ENCODE measurements at places on chromosomes 1 and 21.

DNA sequence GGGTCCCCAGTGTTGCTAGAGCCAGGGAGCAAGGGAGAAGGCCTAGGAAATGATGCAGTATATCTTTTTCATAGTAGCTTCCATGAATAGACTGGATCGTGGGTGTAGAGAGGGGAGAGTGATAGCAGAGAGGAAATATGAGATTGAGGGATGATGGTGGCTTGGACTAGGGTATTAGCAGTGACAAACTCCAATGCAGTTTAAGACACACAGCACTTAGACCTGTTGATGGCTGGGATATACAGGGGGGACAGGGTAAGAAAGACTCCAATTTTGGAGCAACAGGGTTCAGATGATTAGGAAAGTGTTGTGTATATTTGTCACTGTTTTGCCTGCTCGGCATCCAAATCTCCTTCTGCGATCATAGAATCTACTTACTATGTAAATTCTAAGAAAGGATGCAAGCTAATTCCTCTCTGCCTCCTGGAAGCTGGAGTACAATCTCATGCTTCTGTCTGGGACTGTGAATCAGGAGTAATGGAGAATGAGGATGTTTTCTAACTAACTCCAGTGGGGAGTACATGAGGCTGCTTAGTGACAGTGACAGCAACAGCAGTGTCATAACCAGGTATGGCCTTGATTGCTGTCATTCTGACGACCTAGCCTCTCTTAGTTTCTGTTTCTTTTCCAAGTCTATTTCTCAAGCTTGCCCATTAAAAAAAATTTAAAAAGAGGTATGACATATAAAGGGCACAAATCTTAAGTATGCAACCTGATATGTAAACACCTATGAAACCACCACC is 47.5 kb downstream of the SYDE2 start:
- DNase-seq: no peak

- no peak for DNase-seq
Measured at GRCh38 chr1:241610056-241610815, 29.9 kb downstream of the CHML start.

DNA sequence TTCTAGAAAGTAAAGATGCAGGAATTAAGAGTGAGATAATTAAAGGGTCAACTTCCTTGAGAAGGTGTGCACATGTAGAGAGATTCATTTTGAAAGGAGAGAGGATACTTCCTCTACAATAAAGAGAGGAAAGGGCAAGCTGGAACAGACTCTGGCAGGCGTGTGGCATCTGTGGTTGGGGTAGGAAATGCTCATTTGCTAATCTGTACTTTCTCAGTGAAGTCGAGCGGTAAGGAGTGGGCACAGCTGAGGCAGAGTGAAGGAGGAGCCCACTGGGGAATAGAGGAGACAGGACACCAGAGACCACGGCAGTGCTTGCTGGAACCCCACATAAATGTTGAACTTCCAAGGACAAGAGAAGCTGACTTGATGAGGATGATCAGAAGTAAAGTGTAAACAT is 49.1 kb downstream of the PCSK9 start:
- no peak for DNase-seq

DNA sequence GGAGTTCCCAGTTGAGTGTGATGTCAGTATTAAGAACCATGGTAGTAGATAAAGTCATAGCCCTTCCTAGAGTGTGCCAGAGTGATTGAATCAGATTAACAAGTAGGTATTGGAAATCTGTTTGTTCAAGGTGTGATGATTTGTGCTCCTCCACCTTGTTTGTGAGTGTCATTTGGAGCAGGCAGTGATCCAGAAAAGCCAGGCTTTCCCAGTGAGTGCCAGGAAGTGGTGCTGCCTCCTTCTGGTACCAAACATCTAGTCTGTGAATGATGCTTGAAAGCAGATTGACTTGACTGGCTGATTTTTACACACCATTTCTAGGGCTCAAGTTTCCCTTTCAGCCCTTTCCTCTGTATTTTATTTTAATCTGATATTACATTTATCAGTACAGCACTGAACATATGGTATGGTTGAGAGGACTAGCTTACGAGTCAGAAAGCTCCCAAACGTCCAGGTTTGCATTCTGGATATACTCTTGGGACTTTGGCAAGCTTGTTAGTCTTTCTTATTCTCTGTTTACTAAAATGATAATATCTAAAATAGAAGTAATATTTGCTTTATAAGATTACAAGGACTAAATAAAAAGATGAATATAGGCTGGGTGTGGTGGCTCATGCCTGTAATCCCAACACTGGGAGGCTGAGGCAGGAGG is 100.7 kb downstream of the PATJ start:
- no peak for DNase-seq

DNA sequence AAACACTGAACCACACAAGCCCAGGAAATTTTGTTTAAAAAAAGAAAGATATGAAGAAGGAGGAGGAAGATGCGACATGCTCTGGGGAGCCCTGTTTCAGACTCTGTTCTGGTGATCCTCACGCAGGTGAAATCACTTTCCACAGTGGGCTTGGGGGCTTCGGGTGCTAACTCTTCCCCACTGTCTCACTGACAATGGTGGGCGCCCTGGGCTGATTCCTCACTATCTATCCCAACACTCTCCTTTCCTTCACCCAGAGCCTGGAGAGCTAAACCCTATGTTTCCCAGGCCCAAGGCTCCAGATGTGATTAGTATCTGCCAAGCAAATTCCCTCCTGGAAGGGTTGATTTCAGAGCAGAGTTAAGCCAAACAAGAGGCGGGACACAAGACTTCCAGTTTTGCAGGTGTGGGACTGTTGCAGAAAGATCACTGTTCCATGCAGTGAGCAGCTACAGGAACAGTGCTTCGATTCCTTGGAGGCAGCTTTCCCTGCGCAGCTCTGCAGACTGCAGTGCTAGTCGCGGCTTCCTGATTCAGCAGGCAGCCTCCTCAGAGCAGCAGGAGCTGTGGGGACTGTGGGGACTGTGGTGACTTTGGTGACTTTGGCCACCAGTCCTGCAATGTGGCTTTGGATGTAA is 168.3 kb downstream of the RHOU start:
- DNase-seq: no peak

- DNase-seq: no peak
Measured at GRCh38 chr1:214983126-214983869, 99.2 kb upstream of the KCNK2 start.

GRCh38 chr1:5830771-5831599 is 161.2 kb downstream of the NPHP4 start:
- DNase-seq: no peak

- no peak for DNase-seq
Measured at GRCh38 chr1:229869240-229869639, 197.8 kb upstream of the GALNT2 start.

DNA sequence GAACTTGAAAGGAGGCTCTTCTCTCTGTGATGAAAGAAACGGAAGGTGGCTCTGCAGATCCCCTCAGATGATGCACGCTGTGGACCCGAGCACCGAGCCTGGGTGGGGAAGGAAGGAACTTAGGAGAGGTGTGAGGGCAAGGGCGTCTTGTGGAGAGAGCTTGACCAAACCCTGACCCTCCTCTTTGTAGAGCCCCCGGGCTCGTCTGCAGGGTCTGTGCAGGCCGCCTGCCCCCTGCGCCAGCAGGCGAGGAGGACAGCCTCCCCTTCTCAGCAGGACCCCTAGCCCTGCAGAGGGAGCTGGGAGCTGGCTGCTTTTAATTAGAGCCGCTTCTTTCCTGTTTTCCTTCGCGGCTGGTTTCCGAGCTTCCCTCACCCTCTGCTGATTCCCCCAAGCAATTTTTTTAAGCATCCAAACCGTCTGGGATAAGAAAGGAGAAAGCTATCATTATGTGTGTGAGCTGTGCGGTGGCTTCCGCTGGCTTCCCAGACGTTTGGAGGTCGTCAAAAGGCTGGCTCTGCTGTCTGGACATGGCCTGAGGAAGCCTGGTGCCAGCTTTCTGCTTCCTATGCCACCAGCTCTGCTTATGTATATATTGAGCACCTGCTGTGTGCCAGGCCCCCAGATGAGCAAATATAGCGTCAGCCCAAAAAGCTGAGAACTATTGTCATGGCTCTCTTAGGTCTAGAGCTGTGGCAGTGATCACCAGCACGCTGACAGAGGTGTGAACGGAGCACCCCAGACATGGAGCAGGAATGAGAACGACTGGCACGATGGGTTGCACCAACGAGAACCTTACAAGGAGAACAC is 160.2 kb upstream of the IRF2BP2 start:
- no peak for DNase-seq

DNA sequence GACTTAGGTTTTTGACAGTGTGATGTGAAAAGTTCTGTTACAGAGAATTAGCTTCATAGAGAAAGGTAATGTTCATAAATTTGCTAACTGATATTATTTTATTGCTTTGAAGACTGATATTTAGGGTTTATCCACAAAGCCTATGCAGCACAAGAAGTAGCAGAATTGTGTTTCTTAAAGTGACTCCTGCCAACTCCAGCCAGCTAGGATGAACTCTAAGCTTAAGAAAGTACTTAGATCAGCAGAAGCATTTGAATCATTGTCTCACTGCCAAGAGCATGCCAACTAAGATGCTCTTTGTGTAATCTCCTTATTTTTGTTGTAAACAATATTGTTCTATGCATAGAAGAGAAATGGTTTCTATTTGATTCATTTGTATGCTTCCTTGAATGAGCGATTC is 589.4 kb upstream of the ADGRL4 start:
- DNase-seq: no peak

DNA sequence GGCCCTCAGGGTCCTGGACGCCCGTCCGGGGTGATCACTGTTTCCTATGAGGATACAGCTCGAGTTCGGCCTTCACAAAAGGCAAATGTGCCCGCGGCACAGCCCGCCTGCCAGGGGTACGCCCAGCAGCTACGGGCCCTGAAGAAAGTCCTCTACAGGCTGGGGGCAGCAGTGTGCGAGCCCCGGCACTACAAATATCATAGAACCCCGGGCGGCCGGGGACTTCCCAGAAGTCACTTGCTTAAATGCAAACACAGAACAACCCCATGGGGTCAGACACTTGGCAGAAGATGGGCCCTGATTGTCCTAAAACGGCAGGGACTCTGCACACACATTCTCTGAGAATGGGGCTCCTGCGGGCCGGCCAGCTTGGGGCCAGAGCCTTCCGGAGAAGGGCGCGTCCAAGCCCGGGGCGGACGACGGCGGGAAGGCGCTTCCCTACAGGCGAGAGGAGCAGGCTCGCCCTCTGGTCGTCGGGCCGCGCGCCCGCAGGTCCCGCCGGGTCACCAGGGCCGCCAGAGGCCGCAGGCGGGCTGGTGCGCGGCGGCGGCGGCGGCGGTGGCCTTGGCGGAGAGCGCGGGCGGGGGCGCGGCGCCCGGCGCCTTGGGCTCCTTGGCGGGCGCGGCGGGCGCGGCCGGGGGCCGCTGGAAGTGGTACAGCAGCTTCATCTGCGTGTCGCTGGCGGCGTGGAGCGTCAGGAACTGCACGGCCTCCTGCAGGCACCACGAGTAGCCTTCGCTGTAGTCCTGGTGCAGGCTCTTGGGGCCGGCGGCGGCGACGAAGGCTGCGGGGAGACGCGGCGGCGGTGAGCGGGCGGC is 888 bp downstream of the HES5 start:
- DNase-seq: peak; percentile 30

- DNase-seq: no peak
Measured at GRCh38 chr1:12769976-12770505, 3.5 kb upstream of the PRAMEF12 start.

DNA sequence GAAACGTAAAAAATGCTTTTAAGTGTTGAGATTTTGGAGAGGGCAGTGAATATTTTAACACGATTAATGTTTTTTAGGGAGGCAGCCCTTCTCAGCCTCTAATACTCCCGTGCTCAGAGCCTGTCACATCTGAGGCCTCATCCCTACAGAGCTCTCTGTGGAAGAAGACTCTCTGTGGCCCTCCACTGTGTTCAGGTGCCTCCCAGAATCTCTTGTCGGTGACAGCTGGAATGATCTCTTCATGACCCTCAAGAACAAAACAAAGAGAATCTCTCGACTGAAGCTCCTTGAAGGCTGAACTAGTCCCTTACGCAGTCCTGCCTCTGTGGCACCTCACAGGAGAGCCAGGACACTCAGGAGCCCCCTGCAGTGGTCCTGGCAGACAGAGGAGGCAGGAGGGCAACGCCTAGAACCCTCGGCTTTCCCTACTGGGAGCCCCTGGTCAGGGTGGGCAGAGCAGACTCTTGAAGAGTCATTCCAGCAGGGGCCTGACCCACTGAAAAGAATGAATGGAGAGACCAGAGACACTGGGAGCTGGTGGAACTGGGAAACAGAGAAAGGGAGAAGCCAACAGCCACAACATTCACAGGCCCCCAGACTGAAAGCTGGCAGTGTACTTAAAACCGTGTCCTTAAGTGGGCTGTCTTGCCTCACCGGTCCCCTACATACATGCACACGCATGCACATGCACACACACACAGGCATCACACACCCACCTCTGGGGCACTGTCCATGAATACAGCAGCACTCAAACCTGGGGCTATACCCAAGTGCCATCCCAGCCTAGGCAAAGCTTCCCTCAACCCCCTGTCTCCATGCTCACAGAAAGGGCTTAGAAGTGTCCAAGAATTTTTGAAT is 67.5 kb upstream of the ANGPTL1 start:
- no peak for DNase-seq

GRCh38 chr21:33008333-33009051 is 17.2 kb upstream of the OLIG2 start:
- DNase-seq: no peak

GRCh38 chr1:4328402-4329071 is 325.9 kb upstream of the AJAP1 start:
- DNase-seq: no peak

DNA sequence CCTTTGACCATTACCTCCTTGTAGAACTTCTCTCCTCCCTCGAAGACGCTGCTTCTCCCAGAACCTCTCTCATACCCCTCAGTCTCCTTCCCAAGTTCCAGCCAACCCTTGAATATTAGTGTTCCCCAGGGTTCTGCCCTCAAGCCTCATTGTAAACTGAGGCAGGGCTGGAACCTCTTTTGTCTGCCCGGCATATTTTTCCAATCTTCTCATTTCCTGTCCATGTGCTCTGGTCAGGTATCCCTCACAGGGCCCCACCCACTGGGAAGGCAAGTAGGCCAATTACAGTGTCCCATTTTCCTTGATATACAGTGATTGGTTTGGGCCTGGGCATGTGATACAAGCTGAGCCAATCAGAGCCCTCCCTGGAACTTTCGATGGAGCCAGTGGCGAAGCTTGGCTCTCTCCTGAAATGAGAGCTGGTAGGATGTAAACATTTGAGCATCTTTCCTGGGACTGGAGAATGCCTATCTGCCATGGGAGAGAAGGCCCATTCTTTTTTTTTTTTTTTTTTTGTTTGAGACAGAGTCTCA is 57.1 kb upstream of the ID3 start:
- no peak for DNase-seq

GRCh38 chr1:32044234-32044633 is 28.5 kb upstream of the TMEM39B start:
- no peak for DNase-seq

GRCh38 chr1:208807446-208808127 is 563.4 kb upstream of the PLXNA2 start:
- no peak for DNase-seq

GRCh38 chr1:215958841-215959240 is 391.7 kb downstream of the KCTD3 start:
- DNase-seq: no peak

GRCh38 chr1:209458921-209459320 is 124.6 kb upstream of the CAMK1G start:
- DNase-seq: no peak

GRCh38 chr1:37306461-37306860 is 167.9 kb upstream of the ZC3H12A start:
- DNase-seq: no peak

All from CD4-positive, alpha-beta memory T cell (primary cell).